Activated CD4-positive, alpha-beta T cell treated with anti-CD3 and anti-CD28 coated beads, Interleukin-2, amount 10 ng/mL, durations not matched to agents 7 days and 5 days (primary cell): ENCODE measurements at places on chromosomes 7 and 10.

DNA sequence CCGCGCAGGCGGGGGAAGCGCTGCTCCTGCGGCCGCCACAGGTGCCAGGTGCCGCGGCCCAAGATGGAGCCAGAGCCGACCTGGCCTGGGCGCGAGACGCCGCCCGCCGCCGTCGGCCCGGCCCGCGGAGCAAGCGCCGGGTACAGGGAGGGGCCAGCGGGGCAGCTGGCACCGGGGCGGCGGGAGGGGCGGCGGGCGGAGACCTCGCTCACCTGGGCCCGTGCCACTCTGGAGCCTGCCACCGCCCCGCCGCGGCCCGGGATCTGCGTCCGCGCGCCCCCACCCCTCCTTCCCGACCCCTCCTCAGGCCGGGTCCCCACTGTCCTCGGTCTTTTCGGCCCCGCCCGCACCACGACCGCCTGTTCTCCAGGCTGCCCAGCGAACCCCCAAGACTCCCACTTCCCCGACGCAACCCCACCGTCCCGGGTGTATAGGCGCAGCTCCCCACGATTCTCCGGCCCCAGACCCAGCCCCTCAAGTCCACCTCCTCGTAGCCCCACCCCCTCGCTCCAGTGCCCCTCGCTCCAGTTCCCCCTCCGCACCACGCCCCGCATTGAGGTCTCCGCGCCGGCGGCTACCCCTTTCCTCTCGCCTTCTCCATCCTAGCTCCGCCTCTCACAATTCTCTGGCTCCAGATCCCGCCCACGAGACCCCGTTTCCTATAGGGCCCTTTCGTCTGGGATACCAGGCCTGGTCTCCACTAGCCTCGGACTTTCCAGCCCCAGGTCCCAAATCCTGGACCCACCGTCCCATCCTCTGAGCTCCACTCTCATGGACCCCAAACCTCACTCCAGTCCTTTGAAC lies at the start of gene GPRIN2:
TSS of gene GPRIN2 (minus strand) at position 144 of the 804 bp plus-strand sequence. CDS start 5,922 bp downstream, outside the sequence.
- peak; percentile 5 for DNase-seq

DNA sequence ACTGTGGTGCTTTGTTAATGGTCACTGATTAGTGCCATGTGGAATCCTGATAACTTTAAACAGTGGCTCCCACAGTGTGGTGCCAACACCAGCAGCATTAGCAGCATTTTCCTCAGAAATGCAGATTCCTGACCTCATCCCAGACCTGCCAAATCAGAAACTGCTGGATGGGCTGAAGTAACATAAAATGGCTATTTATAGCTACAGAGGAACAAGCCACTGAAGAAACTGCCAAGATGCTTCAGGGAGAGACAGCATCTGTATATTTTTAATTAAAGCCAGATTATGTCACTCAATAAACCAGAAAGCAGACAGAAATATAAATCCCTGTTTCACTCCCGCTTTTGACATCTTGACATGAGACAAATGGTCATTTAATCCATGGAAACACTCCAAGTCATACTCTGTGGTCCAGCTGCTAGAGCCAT lies 178.5 kb downstream of the AMPH start:
- DNase-seq, result no peak

DNA sequence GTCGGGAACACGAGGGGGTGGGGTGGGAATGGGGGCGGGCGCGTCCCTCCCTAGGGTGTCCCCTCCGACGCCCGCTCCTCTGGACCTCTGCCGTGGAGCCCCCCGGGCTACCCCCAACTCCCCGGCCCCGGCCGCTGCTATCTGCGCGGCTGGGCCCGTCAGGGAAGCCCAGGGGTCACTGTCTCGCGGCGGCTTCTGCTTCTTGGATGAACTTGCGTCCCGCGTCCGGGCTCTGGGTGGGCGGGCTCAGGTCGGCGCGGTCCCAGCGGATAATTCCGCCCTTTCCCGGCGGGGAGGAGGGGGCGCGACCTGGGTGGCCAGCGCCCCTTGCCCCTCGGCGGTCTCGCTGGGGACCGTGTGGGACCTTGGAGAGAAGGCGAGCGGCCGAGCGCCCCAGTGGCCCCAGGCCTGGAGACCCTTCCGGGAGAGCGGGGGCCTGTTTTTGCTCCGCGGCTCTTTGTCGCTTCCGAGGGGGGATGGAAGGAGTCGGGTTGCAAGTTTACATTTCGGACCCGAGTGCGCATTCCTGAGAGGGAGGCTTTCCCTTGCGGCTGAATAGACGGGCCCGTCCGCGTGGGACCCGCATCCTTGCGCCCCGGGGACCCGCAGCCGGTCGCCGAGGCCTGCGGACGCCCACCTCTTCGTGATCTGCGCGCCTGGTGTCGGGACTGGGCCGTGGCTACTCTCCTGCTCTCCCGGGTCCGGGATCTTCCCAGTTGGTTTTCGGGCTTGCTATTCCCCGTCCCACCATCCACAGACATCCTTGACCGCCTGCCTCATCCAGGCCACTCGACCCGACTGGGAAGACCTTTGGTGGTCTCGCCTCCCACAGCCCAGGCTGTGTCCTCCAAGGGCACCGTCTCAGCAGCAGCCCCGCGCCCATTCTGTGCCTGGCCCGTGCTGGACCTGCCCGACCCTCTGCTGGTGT lies 812 bp downstream of the DOCK1 start:
- no peak for DNase-seq

GRCh38 chr10:13717936-13718772 lies 131.4 kb downstream of the PRPF18 start:
- DNase-seq, result peak; percentile 50

GRCh38 chr7:30543813-30544525 lies 39.3 kb upstream of the GGCT start:
- no peak for DNase-seq

DNA sequence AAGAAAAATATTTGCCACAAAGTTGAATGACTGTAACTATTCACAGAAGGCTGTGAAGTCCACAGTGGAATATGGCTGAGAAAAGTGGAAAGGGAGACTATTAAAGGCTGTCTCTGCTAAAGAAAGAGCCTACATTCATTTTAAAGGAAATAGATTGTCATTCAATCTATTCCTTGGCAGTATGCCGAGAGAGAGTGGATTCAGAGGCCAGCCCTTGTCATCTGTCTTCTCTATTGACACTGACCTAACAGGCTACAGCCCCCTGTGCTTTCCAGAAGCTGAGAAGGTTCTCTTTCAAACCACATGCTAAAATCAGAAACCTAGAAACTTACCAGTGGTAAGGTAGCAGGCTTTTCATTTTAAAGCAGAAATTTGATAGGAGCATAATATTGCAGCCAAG lies 12.1 kb downstream of the ODAD2 start:
- DNase-seq, result no peak

- DNase-seq, result no peak
These were observed 93.5 kb downstream of the UPF2 start for GRCh38 chr10:11949152-11949551.

DNA sequence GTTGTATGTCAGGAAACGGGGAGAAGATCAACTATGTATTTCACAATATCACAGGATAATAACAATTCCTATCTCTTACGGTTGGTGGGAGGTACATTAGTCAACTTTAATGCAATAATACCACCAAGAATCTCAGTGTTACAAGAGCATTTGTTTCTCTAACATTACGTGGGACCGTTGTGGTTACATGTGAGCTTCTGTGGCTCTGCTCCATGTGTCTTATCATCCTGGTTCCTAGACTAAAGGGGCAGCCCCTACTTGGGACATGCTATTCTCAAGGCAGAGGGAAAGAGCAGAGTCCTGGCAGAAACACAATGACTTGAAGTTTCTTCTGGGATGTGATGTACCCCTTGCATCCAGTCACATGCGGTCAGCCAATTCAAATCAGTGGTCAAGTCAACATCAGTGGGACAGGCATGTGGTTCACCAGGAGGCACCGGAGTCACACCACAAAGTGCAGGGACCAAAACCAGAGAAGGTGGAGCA lies 2.5 kb upstream of the ZNF22 start:
- DNase-seq, result no peak

DNA sequence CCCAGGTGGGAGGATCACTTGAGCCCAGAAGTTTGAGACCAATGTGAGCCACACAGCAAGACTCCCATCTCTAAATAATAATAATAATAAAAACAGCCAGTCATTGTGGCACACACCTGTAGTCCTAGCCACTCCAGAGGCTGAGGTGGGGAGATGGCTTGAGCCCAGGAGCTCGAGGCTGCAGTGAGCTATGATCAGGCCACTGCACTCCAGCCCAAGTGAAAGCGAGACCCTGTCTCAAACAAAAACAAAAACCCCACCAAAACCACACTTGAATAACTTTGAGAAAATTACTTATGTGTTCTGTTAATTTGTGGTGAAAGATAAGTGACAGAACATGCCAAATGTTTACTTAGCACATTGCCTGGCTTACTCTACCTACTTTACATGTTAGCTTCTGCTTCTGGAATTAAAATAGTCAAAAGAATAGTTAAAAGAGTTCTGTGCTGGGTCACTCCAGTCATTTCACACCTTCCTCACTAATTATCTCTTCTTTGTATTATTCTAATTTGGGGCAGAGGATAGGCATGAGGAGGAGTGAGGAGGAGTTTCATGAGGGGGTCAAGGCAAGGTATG lies 9.8 kb downstream of the TMEM60 start:
- no peak for DNase-seq

GRCh38 chr10:91796331-91797047 lies 1.7 kb upstream of the TNKS2 start:
- peak; percentile 68 for DNase-seq

- DNase-seq, result no peak
These were observed 135.3 kb downstream of the KIAA1217 start for GRCh38 chr10:24344279-24344678.

GRCh38 chr10:86393862-86394455 lies 27.4 kb upstream of the GRID1 start:
- DNase-seq, result no peak

DNA sequence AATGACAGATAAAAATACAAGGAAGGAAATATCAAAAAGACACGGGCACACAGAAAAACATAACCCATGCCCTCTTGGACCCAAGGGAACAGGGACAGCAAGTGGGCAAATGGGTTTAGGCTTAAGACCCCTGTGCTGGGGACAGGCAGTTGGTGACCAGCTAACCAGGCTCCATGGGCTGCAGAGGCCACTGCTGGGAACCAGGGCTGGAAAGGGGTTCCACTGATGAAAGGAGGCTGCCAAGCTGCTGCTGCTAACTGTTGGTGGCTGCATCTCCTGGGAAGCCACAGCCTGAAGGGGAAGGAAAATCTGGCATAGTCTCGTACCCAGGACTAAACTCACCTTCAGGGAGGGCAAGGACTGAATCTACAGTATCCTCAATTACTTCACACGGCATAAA lies 579.2 kb upstream of the MGMT start:
- DNase-seq, result no peak

DNA sequence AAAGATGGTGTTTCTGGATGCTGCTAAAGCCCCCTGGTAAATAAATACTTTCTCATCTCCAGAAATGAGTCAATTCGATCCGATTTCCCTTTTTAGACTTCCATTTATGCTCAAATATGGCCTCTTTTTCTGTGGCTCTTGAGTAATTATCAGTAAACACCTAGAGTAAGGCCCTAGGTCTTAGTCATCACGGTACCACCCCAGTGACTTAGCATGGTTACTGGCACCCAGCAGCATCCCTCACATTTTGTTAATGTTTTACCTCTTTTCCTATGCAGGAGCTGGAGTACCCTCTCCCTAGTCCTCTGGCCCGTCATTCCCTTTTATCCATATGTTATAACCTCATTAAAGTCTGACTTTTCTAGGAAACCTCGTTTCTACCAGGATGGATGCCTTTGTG lies 19.5 kb downstream of the CHN2 start:
- no peak for DNase-seq

GRCh38 chr7:116630357-116630756 lies 41.6 kb upstream of the MET start:
- DNase-seq, result no peak

- no peak for DNase-seq
These were observed 639.7 kb downstream of the AUTS2 start for GRCh38 chr7:70237831-70238575.

DNA sequence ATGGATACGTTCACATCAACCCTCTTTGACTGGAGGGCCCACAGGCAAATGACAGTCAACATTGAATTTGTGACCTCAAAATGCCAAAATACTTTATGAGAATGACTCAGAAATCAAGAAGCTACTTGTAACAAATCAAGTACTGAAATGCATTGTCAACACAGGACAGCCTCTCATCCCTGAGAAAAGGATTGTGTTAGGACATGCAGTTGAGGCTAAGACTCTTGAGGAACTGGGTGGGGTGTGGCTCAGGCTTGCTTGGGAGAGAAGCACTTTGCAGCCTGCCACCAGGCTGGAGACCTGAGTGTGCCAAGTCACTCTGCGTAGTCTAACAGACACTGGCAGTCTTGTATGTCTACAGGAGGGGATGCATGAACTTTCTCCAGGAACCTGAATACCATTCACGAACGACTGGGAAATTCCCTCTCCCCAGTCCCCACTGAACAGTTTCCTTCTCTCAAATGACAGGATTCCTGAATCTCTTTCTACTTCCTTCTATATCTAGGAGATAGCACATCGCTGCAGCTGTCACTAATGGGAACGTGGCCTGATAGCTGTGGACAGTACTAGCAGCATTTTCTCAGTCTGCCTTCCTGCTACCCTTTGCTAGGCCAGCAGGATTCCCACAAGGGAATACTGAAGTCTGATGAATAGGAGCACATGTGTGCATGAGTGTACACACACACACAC lies 3.3 kb upstream of the SMO start:
- DNase-seq, result no peak

DNA sequence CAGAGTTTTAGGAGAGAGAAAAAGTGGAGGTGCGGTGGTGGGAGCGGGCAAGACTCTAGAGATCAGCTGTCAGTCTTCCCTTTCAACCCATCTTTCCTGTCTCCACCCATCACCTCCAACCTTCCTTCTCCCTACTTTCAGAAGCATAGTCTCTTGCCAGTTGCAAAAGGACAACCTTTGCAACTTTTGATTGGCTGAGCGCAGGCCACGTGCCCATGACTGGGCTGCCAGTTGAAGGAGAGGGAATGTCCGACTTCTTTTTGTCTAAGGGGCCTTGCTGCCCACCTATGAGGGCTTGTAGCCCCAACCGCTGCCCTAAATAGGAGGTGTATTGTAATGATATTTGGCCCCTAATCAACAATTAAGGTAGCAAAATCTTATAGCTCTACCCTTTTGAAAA lies 12.6 kb downstream of the CYP26A1 start:
- DNase-seq, result no peak

DNA sequence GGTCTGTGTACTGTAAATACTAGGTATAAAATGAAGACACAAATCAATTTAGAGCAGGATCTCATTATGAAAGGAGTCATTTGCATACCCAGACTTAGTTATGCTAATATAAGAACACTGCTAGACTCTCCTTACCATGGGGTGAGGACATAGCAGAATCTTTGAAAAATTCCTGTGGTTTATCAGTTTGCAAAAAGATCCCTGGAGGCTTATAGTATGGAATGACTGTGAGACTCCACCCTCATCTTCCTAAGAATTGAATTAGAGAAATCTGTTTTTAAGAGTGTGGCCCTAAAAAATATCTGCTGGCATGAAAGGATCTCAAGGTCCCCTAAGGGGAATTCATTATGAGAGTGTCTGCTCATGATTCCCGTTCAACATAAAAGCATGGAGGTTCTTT lies 63.2 kb downstream of the WNT2 start:
- DNase-seq, result no peak

GRCh38 chr7:1768832-1769231 lies 98.8 kb downstream of the ELFN1 start:
- no peak for DNase-seq
